Activated naive CD8-positive, alpha-beta T cell treated with anti-CD3 and anti-CD28 coated beads, Interleukin-2, amount 50 U/mL, for 24 hours (primary cell): ENCODE measurements at places on chromosomes 1 and 21.

DNA sequence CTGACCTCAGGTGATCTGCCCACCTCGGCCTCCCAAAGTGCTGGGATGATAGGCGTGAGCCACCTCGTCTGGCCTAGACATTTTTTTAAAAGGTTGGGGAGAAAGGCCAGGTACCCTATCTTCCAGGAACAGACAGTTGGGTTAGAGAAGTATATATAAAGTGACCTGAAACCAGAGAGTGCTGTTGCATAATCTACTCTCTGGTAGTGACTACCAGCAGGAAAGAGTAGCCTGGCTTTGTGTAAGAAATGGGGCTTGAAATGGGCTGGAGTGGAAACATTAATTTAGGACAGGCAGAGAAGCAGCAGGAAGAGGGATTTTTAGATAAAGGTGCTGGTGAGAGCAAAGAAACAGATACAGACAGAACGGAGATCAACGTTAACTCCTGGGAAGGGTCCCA lies 125.8 kb upstream of the HOOK1 start:
- no peak for DNase-seq

DNA sequence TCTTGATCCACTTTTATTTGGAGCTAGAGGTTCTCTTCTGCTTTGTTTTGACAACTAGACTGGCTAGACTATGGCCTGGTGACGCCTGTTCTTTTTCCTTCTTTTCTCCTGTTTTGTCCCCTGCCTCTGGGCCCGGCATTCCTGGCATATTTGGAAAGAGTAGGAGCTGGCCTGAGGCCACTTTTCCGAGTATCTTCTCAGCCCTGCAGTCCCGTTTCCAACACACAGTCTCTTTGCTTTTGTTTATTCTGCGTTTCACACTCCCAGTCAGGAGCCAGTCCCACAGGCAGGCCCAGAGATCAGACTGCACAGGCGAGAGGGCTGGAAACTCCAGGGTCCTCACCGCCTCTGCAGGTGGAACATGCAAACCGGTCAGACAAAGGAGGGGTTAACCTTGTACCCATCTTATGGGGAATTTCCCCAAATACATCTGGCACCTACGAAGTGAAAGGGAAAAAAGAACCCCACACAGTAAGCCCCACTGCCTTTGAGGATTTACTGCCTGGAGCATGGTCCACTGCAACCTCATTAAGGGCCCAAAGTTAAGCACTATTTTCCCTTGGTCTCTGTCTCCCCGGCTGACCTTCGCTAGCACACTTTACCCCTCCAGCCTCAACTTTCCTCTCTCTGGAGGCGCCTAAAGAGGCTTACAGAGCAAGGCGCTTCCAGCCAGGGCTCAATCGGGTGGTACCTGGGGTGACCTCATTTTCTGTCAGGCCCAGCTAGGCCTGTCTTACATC lies 141.1 kb downstream of the TOMM20 start:
- no peak for DNase-seq

GRCh38 chr1:146021050-146021445 lies 487 bp downstream of the HJV start:
- no peak for DNase-seq

DNA sequence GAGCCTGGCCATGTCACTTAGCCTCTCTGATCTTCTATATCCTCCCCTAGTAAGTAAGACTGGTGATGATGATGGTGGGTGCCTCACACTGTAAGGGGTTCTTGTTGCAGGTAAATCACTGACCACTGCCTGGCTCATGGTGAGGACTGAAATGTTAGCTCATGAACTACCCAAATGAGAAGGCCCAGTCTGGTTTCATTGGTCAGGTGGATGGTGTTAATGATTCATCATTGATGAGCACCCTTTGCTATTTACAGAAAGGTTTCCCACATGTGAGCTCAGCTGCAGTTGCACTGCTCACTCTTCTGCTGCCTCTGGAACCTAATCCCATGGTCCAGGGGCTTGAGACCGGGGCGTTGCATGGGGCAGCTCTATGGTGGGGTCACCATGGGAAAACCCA lies 417.7 kb downstream of the PRDM2 start:
- no peak for DNase-seq

DNA sequence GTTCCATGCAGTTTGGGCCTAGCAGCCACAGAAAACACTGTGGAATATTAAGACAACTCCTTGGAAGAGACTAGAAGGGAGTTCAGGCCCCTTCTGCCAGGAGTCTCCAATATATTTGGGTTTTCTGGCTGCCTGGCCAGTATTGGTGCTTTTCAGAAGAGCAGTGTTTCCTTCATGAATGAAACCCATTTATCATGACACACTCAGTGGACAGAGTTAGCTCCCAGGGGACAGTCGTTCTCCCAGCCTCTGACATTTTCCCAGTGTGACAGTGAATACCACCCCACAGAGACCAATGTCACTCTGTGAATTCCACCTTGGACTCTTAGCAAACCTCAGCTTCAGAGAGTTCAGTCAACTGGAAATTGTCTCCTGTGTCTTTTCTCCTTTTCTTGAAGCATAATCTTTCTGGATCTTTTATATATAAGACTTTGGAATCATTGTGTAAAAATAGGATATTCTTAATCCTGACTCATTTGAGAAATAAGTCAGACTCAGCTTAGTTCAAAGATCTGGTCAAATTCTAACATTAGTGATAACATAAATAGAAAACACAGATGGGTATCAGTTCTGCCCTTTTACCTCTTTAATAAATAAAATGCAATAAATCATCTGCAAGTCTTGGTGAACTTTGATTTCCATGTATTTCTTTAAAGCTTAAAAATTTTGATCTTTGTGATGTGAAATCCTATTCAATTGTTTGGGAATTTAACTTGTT lies 40.4 kb downstream of the GNG12 start:
- DNase-seq = no peak
